Sigmoid colon (tissue), 7 donors: ENCODE measurements at places on chromosomes 12 and 14. TPM values are rescaled to one million over a fixed set of nuclear protein-coding genes. Genes with fewer than 3 reads are reported as not detected.
A peak's percentile ranks its signal among the peaks of the same experiment; 100 is the strongest.

DNA sequence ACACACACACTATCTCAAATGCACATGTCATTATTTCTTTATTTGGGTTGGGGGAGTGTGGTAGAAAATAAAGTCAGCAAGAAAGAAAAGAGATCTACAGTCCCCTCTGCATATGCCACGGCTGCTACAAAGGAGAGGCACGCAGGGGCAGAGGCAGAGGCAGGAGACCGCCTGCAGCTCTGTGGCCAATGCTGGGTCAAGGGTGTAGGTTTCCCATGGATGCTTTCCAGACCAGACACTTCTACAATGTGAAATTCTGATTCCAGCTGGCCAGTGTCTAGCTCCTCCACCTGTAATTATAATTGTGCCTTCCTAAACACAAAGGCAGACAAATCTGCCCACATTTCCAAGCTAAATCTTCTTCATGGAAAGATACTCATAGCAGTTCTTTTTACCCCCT, 19.2 kb downstream of the VPS37B start:
- DNase-seq, result no peak

GRCh38 chr14:67704484-67705089, 2.9 kb downstream of the RDH12 start:
- no peak for DNase-seq

DNA sequence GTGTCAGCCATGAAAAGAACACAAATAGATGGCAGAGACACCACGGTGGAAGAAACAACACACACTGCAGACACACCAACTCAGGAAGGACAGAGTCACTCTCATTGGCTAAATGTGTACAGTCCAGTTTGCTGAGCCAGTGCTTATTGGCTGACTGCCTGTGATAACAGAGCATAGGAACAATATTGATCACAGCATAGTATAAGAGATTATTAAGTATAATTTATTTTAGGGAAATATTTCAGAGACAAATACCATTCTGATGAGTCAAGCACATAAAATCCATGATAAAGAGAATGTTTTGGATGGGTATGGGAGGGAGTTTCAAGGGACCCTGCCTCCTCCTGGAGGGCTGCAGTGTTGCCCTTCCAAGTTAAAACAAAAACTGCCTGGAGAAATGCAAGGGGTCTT, 50.9 kb downstream of the BTG1 start:
- no peak for DNase-seq

OR6C4 gene
- not detected for total RNA-seq

HOXC12 gene
- not detected for total RNA-seq

KRT73 gene
- not detected for total RNA-seq

ATF7 gene
- total RNA-seq, result 20.3 TPM

DPY19L2 gene
- 26.6 TPM for total RNA-seq

LHX5 gene
- not detected for total RNA-seq

DNA sequence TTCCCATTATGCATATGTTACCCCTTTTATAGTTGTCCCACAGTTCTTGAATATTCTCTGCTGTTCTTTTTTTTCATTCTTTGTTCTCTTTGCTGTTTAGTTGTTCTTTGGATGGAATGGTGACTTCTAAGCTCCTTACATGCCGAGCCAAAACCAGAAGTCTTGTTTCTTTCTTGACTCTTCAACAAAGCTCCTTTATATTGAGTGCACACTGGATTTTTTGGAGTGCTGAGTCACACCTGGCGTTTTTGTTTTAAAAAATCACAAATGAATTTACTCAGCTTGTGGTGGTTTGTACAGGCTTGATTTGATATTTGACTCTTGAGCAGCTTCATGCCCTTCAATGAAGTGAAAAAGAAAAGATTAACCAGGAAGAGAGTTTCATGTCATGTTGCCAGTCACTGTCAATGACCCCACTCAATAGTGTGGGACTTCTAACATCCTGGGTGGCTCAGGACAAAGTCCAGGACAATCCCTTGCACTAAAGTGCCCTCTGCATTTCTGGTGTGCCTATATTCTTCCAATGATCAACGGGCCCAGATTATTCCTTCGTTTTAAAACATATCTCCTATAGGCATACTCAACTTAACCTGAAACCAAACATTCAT, 112.4 kb upstream of the SLC38A4 start:
- DNase-seq, result no peak

RNU6-7 gene
- total RNA-seq, result not detected

GRCh38 chr14:60189923-60190840, 25.0 kb upstream of the DHRS7 start:
- no peak for DNase-seq

DNA sequence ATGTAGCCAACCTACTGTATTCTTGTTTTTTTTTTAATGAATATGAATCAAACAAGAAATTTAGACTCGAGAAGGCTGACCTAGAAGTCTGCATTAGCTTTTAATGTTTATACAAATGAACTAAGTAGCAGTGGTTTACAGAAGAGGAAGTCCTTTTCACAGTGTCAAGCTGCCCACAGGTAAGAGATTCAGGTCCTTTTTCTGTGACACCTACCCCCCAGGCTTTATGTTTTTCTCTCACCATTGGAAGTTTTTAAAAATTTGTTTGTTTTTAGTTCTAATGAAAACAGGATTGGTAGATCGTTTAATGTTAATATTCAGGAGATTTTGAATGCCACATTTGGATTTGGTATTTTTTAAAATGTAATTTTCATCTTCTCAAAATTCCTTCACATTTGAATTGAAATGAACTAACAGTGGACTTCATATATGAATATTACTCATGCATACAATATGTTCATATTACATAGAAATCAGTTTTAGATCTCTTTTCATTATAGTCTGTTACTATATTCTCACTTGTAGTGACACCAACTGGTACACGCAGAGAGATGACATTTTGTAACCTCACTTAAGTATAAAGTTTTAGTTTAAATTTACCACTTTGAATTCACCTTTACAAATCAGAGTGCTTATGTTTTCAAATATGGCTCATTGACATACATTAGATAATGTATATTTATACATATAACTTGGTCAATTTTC, 29.7 kb downstream of the ATF7IP start:
- no peak for DNase-seq

TNS2 gene
- 114 TPM for total RNA-seq

DNA sequence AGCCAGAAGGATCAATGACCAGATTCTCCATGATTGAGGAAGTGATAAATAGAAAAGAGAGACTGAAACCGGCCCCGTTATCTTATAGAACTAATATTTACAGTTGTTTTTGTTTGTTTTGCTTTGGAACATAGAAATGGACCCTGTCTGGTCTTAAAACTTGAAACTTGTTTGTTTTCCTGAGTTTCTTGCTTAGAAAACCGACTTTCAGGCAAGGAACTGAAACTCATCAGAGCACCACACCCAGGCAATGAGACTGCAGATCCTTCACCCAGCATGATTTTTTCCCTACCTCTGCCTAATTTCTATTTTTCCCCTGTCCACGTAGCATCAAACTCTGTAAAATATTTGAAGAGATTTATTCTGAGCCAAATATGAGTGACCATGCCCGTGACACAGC, 10.6 kb upstream of the CLEC12A start:
- no peak for DNase-seq

- no peak for DNase-seq
These were observed 13.6 kb downstream of the YARS2 start for GRCh38 chr12:32742133-32742532.

- DNase-seq, result peak; percentile 80
These were observed 2.7 kb downstream of the NCKAP5L start for GRCh38 chr12:49825360-49825970.

DNA sequence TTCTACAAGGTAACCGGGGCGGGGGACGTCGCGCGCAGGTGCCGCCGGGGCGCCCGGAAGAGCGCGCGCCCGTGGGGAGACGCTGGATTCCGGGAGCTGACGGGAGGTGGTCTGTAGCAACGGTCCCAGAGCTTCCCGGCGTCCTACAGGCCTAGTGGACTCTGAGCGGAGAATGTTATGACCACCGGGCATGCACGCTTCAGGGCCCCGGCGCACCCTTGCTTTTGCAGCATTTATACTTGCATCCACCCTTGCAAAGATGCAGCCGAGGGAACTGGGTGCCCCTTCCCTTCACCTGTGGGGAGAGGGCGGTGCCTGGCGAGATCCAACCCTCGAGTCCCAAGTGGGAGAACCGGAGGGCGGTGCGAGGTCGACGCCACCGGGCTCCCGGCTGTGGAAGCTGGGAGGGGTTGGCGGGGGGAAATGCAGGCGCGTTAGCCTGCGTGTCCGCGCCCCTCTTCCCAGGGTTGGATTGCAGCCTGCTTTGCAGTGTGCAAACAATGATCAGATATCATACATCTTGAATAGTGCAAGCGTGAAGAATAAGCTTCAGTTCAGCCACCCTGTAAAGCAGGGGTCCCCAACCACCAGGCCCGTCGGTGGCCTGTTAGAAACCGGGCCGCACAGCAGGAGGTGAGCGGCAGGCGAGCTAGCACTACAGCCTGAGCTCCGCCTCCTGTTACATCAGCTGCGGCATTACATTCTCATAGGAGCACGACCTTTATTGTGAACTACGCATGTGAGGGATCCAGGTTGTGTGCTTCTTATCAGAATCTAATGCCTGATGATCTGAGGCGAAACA, 576 bp downstream of the ERP29 start:
- DNase-seq, result peak; percentile 78

- DNase-seq, result no peak
These were observed 27.3 kb upstream of the ZFP36L1 start for GRCh38 chr14:68820119-68820518.

GRCh38 chr14:100910888-100911664, 7.6 kb upstream of the RTL1 start:
- DNase-seq, result no peak

NPFF gene
- not detected for total RNA-seq

DNA sequence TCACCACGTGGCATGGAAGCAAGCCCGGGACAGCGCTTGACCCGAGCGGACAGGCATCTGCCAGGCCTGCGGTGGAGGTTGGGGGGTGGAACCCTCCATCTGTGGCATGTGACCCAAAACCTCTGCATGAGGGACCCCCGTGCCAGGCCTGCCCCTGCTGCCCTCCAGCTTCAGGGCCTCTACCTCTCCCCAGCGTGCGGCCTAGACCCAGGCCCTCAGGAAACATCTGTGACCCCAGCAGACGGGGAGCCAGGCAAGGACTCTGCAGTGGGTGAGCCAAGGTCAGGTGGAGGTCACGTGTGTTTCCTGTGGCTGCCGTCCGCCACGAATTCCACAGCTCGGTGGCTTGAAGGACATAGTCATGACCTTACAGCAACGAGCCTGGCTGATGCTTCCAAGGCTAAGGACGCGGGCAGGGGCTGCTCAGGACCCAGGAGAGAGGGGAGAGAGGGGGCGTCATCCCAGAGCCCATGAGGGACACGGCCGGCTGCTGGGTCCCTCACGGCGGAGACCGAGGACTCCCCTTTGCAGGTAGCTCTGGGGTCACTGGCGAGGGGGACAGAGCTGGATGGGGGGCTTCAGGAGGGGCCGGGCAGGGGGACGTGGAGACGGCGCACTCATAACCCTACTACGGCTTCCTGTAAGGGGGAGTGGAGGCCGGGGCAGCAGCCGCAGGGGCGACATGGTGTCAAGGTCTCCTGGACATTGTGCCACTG, 91.5 kb downstream of the GALNT9 start:
- DNase-seq, result peak; percentile 44

GRCh38 chr12:92237762-92238523, 92.3 kb upstream of the BTG1 start:
- DNase-seq, result no peak

- no peak for DNase-seq
These were observed 231.0 kb downstream of the RBM19 start for GRCh38 chr12:113735131-113735530.
